ENCODE measurements at places on chromosomes 4 and X.

GRCh38 chr4:158025131-158025530 is 147.7 kb downstream of the GASK1B start:
- no peak for DNase-seq

DNA sequence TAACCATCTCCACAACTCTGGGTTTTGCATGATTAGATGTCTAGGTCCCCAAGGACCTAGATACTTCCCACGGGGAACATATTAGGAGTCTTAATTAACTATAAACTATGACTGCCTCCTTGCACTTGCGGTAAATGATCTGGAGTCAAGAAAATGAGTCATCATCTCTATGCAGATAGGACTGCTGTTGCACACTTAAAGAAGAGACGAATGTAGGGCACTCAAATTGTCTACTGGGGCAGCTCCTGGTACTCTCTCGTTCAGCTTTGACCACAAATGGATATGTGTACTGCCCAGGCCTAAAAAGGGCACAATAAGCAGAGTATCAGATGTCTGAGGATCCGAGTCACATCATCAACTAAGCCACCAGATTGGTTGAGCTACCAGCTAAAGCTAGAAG is 1783.4 kb upstream of the AGA start:
- DNase-seq = no peak

DNA sequence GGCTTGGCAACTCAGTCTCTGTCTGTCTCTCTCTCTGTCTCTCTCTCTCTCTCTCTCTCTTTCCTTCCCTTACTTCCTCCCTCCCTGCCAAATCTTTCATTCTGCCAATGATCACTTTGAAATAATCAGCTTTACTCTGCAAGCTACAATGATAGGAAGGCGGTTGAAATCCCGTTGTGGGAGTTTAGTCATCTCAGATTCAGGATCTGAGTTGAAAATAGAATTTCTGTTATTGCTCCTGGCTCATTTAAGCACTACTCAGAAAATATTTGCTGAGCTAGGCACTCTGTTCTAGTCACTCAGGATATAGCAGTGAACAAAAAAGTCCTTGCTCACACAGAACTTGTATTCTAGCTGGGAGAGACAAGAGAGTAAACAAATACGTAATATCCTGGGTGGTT is 56.3 kb upstream of the DCTD start:
- DNase-seq = no peak

GRCh38 chr4:117986321-117986720 is 48.0 kb upstream of the NDST3 start:
- DNase-seq = no peak

DNA sequence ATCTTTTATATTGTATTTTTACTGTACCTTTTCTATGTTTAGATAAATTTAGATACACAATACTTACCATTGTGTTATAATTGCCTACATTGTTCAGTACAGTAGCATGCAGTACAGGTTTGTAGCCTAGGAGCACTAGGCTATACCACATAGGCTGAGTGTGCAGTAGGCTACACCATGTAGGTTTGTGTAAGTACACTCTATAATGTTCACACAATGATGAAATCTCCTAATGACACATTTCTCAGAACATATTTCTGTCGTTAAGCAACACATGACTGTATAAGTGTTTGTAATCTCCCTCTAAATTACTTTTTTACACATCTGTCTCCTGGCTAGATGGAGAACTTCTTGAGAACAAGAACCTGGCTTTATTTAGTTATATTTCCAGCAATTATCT is 40.3 kb downstream of the UCHL1 start:
- no peak for DNase-seq

DNA sequence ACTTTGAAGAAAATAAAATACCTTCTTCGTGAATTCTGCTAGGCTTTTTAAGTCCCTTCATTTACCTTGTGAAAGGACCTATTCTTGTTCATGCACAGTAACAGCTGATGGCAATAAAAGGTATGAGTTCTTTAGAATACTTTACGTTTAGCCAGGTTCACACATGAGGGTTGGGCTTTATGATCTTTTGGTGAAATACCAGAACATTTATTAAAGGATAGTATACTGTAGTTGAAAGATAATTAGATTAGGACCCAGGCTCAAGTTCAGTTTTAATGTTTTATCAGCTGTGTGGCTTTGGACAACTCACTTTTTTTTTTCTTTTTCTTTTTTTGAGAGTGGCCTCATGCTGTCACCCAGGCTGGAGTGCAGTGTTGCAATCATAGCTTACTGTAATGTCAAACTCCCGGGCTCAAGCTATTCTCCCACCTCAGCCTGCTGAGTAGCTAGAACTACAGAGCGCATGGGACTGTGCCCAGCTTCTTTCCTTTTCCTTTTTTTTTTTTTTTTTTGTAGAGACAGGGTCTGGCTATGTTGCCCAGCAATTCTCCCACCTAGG is 28.2 kb upstream of the NEIL3 start:
- DNase-seq = no peak

GRCh38 chr4:32158961-32159360 is 1438.8 kb downstream of the PCDH7 start:
- DNase-seq = no peak

DNA sequence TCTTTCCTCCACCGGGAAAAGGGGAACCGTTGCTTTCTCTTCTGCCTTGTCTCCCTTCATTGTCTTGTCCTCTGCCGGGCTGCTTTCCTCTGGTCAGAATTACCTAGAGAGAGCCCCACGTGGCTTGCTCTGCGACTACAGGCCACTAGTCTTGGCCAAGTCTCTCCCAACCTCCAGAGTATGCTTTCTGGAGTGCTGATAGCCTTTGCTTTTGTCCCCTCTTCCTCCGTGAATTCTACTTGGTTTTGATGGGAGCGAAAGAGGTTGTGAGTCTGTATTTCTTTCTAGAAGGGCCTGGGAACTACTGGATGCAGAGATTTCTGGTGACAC is 5.3 kb upstream of the POU4F2 start:
- DNase-seq = no peak

DNA sequence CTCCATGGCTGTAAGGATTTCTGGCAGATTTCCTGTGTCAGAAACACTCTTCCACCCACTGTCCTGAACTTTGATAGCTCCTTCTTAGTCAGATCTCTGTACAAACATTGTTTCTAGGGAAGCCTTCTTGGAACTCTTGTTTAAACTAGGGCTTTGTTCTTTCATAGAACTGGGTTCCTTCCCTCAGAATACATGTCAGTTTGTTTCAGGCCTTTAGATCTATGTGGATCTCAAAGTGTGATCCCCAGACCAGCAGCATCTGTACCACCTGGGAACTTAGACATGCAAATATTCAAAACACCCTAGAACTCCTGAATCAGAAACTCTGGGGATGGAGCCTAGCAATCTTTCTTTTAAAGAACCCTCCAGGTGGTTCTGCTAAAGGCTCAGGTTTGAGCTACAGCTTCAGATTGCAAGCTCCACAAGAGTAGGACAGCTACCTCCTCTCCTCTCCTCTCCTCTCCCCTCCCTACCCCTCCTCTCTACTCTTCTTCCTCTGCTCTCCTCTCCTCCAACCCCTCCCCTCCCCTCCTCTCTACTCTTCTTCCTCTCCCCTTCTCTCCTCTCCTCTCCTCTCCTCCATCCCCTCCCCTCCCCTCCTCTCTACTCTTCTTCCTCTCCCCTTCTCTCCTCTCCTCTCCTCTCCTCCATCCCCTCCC is 12.7 kb downstream of the RASSF6 start:
- no peak for DNase-seq

- no peak for DNase-seq
Observed at GRCh38 chr4:183632689-183633088, 26.3 kb downstream of the RWDD4 start.

GRCh38 chr4:134365852-134366251 is 164.3 kb upstream of the PABPC4L start:
- no peak for DNase-seq

- DNase-seq = peak; percentile 63
Observed at GRCh38 chr4:3285558-3286334, 7.1 kb upstream of the RGS12 start.

GRCh38 chr4:134201216-134202161 is at the start of gene PABPC4L:
Gene PABPC4L (minus strand): TSS chr4:134201789. CDS start chr4:134201019, 770 bp downstream.
- no peak for DNase-seq
